Stimulated activated CD4-positive, alpha-beta T cell treated with anti-CD3 and anti-CD28 coated beads, Interleukin-4, amount 100 ng/mL, for 1 hour (primary cell): ENCODE measurements at places on chromosomes 2 and 18.
A peak's percentile ranks its signal among the peaks of the same experiment; 100 is the strongest.

- no peak for DNase-seq
Observed at GRCh38 chr2:9799011-9799596, 44.2 kb upstream of the TAF1B start.

- DNase-seq = no peak
Observed at GRCh38 chr2:205914213-205915129, 171.5 kb downstream of the INO80D start.

DNA sequence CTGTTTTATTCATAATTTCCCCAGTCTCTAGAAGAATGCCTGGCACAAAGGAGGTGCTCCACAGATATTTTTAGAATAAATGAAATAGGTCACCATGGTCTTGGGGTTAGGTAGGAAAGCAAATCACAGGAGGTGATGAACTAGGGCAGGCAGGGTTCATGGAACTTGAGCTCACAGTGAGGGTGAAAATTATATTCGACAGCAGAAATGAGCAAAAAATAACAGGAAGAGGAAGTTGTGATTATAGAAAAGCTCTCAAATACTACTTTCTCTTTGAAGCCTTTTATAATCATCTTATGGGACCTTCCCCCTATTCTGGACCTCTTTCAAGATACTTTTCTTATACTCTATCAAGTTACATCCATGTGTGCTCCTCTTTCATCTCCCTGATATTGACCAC lies 4.5 kb upstream of the CREB1 start:
- DNase-seq = no peak

DNA sequence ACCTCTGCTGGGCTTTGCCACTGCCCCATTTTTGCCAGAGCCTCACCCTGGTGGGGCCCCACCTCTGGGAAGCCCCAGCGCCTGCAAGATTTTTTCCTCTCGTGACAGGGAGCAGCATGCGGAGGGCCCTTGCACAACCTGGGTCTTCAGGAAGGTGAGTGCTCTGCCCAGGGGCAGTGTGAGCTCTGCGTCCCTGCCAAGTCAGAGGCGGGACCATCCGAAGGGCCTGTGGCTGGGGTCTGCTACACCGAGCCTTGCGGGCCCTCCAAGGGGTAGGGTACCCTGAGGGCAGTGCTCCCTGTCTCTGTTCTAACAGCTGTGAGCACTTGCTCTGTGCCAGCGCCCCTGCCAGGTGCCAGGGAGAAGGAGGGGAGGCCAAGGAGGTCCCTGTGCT lies 5.8 kb upstream of the ODC1 start:
- DNase-seq = no peak

- DNase-seq = peak; percentile 33
Observed at GRCh38 chr2:111122631-111123421, 2.1 kb downstream of the BCL2L11 start.

DNA sequence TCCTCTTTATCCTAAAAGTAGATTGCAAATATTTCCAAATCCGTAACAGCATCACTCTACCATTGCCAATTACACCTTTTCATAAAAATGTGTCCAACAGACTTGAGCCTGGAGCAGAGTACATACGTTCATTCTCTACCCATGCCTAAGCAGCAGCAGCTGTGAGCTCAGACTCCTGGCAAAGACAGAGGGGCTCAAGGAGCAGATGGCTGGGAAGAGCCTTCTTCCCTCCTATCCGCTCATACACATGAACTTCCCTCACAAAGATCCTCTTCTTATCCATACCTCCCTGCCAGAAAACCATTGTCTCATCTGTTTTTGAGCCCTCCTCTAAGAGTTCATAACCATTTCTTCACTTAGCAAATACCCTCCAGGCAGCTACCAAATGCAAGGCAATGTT lies 164.3 kb upstream of the ARL4C start:
- no peak for DNase-seq

GRCh38 chr18:3346487-3346886 lies 84.6 kb downstream of the MYL12B start:
- DNase-seq = no peak

DNA sequence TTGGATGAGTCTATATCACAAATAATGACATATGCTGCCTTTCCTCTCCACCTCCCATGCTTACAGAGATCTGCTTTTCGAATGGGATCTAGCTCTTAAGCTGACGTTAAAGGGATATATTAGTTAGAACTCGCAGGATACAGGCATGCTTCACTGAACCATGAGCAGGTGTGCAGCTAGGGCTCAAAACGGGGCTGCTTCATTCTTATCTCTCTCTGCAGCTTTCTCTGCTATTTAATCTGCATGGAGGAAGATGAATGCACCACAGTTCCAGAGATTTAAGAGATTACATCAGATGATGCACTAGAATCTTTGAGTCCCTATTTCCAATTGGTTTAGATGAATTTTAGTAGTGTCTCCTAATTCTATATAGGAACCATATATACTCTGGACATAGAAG lies 327.0 kb downstream of the RAD51AP2 start:
- DNase-seq = no peak

DNA sequence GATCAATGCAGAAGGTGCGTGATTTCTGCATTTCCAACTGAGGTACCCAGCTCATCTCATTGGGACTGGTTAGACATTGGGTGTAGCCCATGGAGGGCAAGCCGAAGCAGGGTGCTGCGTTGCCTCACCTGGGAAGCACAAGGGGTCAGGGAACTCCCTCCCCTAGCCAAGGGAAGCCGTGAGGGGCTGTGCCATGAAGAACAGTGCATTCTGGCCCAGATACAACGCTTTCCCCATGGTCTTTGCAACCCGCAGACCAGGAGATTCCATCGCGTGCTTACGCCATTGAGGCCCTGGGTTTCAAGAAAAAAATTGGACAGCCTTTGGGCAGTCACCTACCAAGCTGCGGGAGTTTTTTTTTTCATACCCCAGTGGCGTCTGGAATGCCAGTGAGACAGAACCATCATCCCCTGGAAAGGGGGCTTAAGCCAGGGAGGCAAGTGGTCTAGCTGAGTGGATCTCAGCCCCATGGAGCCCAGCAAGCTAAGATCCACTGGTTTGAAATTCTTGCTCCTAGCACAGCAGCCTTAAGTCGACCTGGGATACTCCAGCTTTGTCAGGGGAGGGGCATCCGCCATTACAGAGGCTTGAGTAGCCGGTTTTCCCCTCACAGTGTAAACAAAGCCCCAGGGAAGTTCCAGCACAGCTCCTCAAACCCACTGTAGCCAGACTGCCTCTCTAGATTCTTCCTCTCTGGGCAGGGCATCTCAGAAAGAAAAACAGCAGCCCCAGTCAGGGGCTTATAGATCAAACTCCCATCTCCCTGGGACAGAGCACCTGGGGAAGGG lies 21.7 kb downstream of the TFPI start:
- no peak for DNase-seq

DNA sequence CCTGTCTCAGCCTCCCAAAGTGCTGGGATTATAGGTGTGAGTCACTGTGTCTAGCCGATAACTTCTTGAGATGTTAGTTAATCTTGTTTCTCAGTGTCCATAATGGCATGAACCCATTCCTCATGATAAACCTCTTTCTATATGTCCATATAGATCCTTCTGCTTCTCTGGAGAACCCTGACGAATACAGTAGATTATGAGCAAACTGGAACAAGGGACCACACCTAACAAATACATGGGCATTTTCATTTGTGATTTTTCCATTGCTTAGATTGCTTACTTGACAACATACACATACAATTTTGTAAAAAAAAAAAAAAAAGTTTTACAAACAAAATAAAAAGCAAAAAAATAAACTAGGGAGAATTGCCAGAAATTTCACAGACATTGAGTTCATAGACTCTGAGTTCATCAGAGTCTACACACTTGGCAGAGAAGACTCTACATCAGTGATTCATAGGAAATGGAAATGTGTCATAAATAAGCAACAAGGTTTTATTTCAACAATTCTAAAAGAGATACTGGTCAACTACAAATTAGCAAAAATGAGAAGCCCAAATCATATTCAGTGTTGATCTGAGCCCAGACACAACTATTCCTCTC lies 96.7 kb downstream of the GALR1 start:
- no peak for DNase-seq

- no peak for DNase-seq
Observed at GRCh38 chr2:174183076-174183475, 65.3 kb downstream of the OLA1 start.

GRCh38 chr2:124121106-124121505 lies 96.0 kb downstream of the CNTNAP5 start:
- DNase-seq = no peak

DNA sequence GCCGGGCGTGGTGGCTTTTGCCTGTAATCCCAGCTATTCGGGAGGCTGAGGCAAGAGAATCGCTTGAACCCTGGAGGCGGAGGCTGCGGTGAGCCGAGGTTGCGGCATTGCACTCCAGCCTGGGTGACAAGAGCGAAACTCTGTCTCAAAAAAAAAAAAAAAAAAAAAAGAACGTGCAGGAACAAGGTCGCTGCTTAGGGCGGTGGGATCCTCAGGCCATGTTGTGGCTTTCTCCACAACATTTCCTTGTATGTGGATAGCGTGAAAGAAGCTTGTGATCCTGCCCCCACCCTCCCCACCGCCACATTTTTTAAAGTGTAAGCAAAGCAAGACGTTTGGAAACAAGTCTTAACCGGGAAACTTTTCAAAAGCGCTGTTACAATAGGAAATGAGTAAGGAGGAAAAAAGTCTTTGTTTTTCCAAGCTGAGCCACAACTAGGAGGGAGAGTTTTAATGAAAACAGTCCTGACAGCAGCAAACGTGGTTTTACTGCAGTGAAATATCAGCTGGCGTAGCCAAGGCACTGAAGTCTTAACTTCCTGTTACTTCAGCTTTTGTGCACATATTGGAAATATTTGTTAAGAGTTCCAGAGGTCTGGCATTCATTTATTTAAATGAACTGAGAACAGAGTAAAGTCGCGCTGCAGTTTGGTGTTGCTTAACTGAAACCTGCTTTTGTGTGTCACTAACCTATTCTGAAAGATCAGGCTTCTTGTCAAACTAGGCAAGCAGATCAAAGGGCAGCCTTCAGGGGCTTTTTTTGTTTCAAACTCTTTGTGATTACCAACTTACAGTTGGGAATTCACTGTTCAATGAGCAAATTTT lies 3.8 kb downstream of the TGIF1 start:
- peak; percentile 16 for DNase-seq

DNA sequence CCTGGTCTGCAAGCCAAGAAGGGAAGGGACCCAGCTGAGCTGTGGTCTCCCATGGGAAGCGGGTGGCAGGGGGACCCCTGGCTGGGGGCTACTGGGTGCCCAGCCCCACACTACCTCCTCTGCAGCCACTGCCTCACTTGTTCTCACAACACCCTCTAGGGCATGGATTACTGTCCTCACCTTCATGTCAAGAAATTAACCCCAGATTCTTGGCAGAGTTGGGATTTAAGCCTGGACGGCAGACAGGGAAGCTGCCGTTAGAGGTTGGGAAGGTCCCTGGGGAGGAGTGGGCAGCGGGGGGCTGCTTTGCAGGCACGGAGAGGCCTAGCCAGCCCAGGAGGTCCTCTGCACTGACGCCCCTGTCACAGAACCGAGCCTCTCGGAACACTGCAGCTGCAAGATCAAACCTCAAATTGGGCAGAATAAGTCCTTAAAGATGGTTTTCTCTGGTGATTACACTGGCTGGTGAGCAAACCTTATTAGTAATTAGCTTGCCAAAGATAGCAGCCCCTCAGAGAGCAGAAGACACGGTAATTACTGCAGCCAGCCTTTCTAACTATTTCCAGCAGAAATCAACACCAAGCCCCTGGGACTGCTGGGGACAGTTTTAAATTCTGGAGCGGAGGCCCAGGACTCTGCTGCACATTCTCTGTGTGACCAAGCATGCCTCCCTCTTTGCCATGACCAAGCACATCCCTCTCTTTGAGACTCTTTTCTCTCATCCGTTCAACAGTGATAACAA lies 35.9 kb downstream of the KCNF1 start:
- no peak for DNase-seq

GRCh38 chr2:110948027-110948674 lies 172.6 kb upstream of the BCL2L11 start:
- no peak for DNase-seq

GRCh38 chr2:97936199-97936598 lies 59.5 kb downstream of the TMEM131 start:
- no peak for DNase-seq

DNA sequence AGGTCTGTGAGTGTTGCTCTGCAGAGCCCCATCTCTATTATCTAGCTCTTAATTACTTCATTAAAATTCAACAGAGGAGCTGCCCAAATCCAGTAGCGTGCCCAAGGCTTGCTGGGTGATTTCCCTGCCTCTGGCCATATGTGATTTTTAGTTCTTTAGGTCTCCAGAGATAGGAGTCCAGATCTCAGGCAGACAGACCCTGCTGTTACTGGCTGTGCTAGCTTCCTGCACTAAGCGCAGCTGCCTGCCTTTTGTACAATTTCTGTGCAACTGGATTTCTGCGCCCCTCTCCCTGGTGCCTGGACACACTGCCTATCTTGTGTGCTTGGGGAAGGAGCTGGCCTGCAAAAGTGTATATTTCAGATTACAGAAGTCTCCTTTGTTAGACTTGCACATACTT lies 136.5 kb downstream of the TDRD15 start:
- no peak for DNase-seq

DNA sequence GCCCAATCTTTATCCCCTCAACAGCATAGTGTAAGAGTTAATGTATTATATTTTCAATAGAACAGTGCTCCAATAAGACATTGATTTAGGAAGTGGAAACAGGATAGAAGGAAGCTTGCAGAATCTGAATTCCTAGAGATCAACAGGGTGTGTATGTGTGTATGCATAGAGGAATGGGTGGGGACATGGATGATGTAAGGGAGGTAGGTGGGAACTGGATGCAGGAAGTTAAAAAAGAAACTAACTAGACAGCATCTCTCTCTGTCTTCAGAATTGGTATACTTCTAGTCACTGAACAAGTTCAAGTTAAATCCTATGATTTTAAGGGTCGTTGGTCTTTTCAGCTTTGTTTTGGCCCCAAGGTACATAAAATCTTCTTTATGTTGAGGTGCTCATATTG lies 196.6 kb downstream of the PMAIP1 start:
- DNase-seq = no peak

GRCh38 chr2:196217116-196217515 lies 45.7 kb upstream of the STK17B start:
- DNase-seq = no peak

GRCh38 chr2:190911813-190912212 lies 31.2 kb downstream of the GLS start:
- no peak for DNase-seq

DNA sequence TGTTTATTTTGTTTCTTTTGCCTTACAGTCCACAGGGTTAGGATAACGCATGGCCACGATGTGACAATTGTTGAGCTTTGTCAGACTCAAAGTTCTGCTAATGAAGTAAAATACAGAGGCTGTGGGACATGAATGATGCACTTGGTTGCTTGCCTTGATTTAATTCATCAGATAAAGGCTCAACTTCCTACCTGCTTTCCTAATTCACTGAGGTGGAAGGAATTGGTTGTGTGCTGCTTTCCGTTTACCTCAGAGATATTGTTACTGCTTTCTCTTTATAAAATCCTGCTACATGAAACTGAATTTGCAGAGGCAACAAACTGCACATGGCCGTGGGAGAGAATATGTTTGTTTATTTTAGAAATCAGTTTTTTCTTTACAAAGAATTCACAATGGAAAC lies 6.6 kb downstream of the RIT2 start:
- no peak for DNase-seq

- peak; percentile 60 for DNase-seq
Observed at GRCh38 chr2:161237392-161238264, 70.6 kb upstream of the PSMD14 start.
